ENCODE measurements at places on chromosomes 2 and 18.
A peak's percentile ranks its signal among the peaks of the same experiment; 100 is the strongest.

DNA sequence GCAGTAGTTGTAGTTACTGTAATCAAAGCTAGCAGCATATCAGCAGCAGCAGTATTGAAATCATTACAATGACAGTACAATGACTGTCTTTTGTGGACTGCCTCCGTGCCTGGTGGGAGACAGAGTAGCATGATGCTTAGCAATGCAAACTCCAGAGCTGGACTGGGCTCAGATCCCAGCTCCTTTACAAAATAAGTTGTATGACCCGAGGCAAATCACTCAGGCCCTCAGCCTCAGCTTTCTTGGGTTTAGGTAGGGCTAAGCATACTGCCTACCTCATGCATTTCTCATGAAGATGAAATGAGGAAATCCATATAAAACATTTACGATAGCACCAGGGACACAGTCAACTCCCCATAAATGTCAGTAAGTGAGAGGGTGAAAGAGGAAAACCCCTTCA lies 170.7 kb downstream of the TTC32 start:
- no peak for DNase-seq

GRCh38 chr18:76736309-76736708 lies 86.0 kb upstream of the ZNF236 start:
- DNase-seq, result no peak

GRCh38 chr2:172698041-172698863 lies 37.4 kb upstream of the RAPGEF4 start:
- no peak for DNase-seq

DNA sequence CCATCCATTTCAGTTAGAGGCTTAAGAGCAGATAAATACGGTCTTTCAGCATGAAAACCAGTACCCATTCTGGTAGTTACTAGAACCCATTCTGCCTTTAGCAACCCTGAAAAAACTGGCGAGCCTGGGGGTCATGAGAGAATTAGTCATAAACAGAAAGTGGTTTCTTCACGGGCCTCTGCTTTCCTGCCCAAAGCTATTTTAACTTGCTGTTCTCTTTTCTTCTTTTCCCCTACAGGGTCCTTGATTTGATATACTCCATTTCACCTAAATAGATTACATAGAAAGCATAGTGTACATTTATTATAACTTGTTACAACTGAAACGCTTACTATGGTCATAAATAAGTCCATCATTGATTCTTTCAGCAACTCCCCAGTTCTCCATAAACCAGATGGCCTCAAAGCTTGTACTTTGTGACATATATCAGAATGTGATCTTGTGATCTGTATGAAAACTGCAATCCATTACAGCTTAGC lies 48.3 kb downstream of the WDFY1 start:
- no peak for DNase-seq

DNA sequence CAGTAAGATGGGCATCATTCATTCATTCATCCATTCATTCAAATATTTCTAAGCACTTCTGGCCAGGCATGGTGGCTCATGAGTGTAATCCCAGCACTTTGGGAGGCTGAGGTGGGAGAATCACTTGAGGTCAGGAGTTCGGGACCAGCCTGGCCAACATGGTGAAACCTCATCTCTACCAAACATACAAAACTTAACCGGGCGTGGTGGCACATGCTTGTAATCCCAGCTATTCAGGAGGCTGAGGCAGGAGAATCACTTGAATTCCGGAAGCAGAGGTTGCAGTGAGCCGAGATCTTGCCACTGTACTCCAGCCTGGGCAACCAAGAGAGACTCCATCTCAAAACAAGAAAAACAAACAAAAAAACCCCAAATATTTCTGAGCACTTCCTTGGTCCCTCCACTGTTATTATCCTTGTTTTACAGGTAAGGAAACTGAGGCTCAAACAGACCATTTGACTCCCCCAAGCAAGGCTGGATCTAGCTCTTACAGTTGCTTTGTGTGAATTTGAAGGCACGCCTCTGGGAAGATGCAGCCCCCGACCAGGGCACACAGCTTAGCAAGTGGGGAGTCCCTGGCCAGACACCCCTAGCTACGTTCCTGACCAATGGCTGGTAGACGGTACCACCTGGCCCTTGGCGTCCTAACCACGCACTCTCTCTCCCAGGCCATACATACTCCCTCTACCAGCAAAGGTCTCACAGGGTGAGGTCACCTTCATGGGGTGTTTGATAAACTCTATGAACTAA lies 50.6 kb upstream of the ODC1 start:
- DNase-seq, result no peak

- no peak for DNase-seq
Observed at GRCh38 chr2:106969777-106970176, 83.8 kb upstream of the ST6GAL2 start.

DNA sequence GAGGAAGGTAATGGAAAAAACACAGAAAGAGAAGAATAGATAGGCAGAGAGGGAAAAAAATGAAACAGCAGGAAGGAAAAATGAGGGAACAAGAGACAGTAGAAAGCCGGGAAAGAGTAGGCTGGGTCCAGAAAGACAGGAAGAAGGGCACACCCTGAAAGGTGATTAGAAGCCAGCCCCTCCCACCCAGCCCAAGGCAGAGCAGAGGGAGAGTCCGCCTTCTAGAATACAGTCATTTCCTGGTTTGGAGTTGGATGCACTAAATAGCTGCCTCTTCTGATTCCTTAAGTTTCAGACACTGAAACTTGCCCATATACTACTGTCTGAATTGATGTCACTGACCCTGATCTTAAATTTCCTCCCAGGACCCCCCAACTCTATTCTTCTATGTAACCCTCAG lies 17.9 kb upstream of the DSG3 start:
- DNase-seq, result no peak

DNA sequence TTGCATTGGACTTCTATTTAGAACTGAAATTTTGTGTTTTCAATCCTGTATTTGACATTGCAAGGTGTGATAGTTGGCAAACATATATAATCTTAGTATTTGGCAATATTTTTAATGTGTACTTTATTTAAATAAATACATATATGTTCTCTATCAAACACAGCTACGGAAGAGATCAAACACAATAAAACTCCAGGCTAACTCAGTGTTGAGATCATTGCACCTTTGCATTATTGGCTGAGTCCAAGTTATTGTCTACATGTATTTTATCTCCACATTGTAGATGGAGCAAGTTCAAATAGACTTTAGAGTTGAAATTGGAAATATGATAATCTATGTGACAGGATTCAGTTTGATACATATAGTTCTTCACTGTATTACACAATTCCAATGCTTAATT lies 176.7 kb downstream of the ST6GAL2 start:
- no peak for DNase-seq

DNA sequence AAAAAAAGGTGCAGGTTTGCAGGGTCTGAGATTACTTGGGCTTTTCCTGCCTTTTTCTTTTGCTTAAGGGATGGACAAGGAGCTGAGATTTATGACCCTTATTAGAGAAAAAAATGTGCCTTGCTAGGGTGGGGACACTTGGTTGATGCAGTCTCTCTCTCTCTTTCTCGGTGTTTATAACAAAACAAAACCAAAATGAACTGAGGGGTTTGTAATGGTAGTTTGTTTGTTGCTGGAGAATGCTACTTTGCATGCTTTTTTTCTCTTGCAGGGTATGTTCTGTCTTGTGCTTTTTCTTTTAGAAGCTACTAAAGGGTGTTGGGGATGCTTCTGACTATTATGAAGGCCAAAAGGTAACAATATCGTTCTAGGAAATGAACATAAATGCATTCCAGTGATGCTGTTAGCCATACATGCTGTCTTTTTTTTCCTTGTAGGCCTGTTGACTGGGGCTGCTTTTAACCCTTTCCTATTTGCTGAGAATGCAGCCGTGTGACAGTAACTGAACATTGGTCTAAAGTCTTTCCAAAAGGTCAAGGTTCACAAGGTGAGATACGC lies 435 bp downstream of the ZNF532 start:
- peak; percentile 74 for DNase-seq

GRCh38 chr2:96412307-96413258 lies 77.0 kb downstream of the NCAPH start:
- DNase-seq, result no peak

DNA sequence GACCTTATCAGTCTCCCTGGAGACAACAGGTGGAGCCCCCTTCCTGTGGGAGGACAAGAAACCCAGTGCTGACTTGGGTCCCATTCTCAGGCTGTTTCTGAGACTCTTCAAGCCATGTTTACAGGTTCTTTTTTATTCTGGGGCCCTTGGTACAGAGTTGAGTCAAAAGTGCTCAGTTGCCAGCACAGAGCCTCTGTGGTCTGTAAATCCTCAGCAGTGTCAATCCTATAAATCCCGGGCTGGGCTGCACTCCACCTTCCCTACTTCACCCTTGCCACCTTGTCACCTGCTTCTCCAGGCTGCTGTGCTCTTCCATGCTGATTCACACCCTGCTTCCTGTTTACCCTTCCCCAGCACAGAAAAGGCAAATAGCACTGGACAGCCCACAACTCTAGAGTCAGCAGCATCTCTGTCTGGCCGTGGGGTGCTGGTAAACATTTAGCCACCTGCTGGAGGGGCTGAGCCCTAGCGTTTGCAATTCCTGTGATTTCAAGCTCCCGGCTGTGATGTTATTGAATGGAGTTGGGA lies 74.7 kb downstream of the TNFRSF11A start:
- peak; percentile 17 for DNase-seq

- peak; percentile 92 for DNase-seq
Observed at GRCh38 chr2:134918526-134919340, at the start of gene CCNT2. Gene CCNT2 (plus strand): TSS chr2:134918822. CDS start chr2:134918855, 33 bp downstream.

- DNase-seq, result no peak
Observed at GRCh38 chr2:9773903-9774239, 69.4 kb upstream of the TAF1B start.

DNA sequence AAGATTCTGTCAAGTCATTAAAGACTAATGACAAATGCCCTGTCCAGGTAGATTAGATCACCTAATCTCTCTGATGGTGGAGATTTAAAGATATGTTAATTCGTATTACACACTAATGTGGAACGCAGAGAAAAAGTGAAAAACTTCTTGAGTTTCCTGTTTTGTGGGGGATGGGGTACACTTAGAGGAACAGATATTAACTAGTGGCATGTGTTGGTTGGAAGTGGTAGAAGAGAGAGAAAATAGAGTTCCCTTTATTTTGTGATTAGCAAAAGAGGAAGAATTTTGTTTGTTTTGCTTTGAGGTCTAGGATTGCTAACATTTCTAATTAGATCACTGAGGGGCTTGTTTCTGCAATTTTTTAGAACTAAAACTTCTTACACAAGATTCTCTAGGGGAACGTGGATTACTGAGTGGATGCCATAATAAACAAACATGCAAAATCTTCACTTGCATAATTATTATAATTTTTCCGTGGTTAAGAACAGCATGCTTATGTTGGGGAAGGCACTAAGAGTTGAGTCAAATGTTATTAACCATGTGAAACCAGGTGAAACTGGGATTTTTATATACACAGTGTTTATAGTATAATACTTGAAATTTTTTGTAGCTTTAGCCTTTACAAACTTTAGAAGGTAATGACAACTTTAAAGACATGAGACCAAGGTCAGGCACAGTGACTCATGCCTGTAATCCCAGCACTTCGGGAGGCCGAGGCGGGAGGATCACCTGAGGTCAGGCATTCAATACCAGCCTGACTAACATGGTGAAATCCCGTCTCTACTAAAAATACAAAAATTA lies 97.4 kb upstream of the STK17B start:
- no peak for DNase-seq

GRCh38 chr2:128388499-128388941 lies 69.9 kb upstream of the HS6ST1 start:
- DNase-seq, result no peak

DNA sequence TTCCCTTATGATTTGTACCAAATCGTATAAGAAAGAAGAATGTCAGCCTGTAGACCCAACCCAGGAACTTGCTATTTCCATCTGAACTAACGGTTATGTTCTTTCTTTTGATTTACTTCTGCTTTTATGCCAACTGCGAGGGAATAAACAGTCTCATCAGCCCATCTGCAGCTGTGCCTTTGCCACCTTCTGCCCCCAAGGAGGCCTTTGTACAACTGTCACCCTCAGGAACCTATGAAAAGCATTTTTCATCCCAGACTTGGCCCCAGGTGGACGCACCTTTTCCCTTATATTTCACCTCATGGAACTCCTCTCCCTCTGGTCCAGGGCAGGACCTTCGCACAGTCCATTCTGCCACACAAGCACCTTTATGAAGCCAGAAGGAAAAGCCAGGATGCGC lies 109.8 kb downstream of the AOX1 start:
- DNase-seq, result no peak

GRCh38 chr2:6800553-6800952 lies 65.2 kb downstream of the CMPK2 start:
- DNase-seq, result no peak

GRCh38 chr18:76589316-76589715 lies 94.3 kb upstream of the ZNF516 start:
- DNase-seq, result no peak

- DNase-seq, result no peak
Observed at GRCh38 chr2:159192371-159192918, 94.1 kb downstream of the WDSUB1 start.

- DNase-seq, result no peak
Observed at GRCh38 chr2:159026170-159026569, 57.7 kb downstream of the TANC1 start.

DNA sequence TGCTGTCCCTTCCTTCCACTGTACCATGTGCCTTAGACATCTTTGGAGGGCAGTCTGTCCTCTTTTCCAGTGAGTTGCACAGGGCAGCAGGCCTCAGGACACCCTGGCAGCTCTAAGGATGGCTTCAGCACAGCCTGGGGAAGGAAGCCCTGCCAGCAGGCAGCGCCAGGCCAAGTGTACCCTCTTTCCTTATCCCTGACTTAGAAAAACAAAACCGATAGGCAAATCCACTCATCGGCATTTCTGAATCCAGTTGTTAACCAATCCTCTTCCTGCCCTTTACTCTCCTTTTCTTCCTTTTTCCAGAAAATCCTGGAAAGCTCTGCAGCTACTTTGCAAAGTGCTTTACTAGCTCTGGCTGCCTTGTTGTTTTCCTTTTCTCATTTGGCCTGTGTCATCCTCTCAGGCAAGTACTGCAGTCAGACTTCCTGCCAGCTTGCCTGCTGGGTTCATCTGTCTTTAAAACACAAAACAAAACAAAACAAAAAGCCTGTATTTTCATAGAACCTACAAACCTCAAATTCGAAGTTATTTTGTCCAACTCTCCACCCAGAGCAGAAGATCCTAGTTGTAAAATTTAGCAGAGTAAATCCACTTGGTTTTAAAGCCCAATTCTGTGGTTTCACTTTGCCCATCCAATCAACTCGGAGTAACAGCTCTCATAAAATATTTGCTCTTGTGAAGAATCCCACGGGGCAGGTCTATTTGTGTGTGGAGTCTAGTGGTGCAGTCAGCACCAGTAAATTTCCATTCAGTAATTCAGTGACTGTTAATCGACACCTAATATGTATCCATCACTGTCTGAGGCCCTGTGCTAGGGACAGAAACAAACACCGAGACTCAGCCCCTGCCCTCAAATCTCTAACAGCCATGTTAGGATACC lies 45.2 kb downstream of the PCBP1 start:
- peak; percentile 79 for DNase-seq

DNA sequence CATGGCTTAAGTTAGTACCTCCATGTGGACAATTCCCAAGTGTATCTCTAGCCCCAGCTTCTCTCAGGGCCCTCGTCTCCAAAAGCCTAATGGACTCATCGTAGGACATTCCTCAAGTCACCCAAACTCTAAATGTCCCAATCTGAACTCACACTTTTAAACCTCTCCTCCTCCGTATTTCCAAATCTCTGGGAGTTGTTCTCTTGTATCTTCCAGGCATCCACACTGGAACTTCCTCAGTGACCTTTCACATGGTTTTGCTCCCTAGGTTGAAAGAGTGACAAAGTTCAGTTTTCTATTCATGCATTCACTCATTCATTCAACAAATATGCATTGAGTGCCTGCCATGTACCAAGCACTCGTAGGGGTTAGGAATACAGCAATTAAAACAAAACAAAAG lies 220.2 kb downstream of the ALPK2 start:
- no peak for DNase-seq

GRCh38 chr18:59996370-59996966 lies 96.7 kb downstream of the PMAIP1 start:
- peak; percentile 2 for DNase-seq
